ENCODE measurements at places on chromosomes 4 and X.

- no peak for DNase-seq
Observed at GRCh38 chr4:76074468-76074867, at the start of gene ART3. ART3 (plus strand) TSS chr4:76074709; CDS start chr4:76075890, 1,181 bp downstream.

DNA sequence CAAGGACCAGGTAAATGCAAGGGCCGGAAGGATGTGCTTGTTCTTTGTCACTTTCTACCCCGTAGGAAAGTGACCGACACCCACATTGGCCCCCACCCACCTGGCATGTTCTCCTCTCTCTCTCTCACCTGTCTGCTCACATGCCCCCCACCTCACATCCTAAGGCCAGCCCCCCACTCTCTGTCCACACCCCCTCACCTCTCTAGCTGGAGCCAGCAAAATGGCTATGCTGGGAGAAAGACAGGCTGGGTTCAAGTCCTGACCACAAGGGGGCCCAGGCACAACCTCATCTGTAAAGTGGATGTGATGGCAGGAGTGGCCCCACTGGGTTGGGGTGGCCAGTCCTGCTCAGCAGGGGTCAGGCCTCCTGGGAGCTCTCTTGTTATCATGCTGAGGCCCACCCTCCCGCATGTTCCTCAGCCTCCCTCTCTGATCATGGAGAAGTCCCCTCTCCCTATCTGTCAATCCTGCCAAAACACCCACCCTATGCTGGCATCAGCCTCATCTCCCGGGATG lies 1.7 kb upstream of the PPP2R2C start:
- DNase-seq: no peak

DNA sequence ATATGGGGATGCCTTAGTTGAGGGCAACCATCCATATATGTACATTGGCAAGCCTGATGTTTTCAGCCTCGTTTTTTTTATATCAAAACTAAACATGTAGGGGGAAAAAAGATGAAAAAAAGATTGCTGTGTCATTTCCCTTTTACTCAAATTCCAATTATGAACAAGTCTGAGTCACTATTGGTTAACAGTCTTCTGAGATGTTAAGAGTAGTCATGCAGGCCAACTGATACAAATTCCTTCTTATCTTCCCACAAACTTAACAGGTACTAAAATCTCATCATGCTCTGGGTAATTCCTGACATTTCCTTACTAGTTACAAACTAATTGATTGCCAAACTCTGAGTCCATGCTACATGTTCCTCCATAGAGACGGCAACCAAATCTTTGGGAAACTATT lies 222.1 kb downstream of the FRMPD4 start:
- DNase-seq: no peak

GRCh38 chr4:156788782-156789181 lies 182.8 kb downstream of the PDGFC start:
- DNase-seq: no peak

DNA sequence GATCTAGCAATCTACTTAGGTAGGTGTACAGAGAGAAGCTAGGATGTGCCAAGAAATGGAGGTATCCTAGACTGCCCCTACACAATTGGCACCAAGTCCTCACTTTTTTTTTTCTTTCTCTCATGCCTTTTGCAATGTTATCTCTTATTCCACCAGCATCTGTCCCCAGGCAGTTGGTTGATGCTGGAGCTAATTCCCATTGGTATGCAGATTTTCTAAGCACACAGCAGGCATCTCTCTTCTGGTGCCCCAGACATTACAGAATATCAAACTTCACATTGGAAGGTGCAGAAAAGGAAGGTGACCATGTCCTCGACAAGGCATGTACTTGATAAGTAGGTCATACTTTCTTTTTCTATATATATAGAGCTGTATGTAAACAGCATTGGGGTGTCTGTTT lies 21.6 kb downstream of the LUZP4 start:
- no peak for DNase-seq

DNA sequence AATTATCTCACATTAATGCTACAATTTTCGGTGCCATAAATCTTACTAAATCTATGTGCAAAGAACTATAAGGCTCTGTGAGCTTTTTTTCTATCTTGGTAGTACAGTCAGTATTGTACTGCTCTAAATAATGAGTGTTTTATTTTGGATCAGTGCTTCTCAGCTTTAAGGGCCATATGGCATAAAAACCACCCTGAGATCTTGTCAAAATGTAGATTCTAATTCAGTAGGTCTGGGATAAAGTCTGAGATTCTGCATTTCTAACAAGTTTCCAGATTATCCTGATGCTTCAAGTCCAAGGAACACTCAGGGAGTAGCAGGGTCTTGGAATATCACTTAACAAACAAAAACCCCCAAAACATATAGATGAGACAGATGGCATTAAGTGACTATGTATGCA lies 486.5 kb downstream of the GRXCR1 start:
- DNase-seq: no peak

DNA sequence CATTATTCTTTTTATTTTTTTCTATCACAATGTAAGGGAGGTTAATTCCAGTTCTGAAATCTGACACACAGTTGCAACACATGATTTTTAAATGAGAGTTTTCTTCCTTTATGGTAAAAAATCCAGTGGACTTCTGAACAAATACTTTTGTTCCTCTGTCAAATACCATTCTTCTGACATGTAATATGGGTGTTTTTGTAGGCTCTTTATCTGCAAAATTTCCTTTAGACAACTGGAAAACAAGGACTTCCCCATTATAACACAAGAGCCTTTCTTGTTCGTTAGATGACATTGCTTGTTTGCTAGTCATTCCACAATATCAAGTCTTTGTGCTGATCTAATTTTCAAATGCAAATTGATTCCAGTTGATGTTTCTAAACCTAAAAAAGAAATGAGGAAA lies 7.7 kb downstream of the FANCB start:
- DNase-seq: no peak

DNA sequence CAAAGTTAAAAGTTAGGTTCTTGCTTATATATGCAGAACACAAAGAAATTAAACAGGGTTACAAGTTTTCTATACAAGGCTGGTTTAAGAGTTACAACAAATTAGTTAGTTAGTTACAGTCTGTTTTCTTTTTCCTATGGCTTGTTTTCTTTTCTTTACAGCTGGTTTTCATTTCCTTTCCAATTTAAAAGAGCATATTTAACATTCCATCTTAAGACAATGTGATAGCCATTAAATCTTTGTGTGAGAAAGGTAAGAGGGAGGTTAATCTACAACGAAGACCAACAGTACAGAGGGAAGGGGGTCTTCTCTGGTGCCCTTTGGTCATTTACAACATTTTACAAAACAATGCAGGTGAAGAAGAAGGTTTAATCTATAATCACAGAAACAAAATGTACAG lies 290.6 kb downstream of the ZNF674 start:
- no peak for DNase-seq

DNA sequence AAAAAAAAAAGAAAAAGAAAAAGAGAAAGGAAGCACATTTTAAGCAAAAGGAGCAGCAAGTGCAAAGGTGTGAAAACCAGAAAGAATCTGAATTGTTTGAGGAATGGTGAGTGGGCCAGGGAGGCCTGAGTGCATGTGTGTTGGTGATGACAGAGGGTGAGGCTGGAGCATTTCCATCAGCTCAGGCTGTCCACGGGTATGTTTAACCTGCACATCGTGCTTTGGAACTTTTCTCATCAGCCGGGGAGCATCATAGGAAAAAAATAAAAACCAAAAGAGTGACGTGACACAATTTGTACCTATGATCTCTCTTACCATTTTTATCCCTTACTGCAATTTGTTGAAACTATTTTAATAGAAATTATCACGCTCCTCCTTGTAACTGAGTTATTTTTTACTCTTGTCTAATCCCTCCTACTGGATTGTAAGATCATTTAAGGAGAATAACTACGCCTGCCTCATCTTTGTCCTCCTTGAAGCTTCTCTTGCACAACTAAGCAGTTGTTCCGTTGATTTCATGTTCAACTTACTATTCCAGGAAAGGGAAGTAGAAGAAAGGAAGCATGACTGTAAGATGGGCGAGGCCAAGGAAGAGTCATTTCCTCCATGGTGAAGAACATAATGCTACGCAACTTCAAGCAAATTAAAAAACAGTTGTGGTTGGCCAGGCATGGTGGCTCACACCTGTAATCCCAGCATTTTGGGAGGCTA lies 7.0 kb downstream of the PALLD start:
- no peak for DNase-seq

DNA sequence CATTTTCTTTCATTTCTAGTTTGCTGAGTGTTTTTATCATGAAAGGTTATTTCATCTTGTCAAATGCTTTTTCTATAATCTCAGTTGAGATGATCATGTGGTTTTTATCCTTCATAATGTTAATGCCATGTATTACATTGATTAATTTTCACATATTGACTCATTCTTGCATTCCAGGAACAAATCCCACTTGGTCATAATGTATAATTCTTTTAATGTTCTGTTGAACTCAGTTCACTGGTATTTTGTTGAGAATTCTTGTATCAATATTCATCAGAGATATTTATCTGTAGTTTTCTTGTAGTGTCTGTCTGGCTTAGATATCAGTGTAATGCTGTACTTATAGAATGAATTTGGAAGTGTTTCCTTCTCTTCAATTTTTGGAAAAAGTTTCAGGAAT lies 16.7 kb upstream of the LHFPL1 start:
- DNase-seq: no peak

DNA sequence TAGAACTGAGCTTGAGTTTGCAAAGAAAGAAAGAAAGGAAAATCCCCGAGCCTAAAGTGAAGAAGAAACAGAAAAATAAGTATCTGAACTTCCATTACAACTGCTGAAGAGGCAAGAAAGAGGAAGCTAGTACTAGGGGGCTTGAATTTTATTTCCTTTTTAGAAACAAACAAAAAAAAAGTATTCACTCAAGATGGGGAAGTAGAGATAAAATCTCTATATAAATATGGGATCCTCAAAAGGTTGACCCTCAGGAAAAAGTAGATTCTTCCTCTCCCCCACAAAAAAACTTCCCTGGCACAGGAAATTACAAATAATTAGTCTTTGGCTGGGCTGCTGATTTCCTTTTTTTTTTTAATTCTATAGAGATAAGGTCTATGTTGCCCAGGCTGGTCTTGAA lies 16.0 kb downstream of the LRBA start:
- DNase-seq: no peak

- DNase-seq: no peak
Observed at GRCh38 chr4:80045786-80046185, 27.2 kb downstream of the ANTXR2 start.

GRCh38 chr4:155505321-155505720 lies 128.6 kb upstream of the MAP9 start:
- DNase-seq: no peak

GRCh38 chr4:10530137-10530786 lies 73.0 kb upstream of the ZNF518B start:
- DNase-seq: no peak

- no peak for DNase-seq
Observed at GRCh38 chr4:177450426-177451107, 8.3 kb upstream of the AGA start.

DNA sequence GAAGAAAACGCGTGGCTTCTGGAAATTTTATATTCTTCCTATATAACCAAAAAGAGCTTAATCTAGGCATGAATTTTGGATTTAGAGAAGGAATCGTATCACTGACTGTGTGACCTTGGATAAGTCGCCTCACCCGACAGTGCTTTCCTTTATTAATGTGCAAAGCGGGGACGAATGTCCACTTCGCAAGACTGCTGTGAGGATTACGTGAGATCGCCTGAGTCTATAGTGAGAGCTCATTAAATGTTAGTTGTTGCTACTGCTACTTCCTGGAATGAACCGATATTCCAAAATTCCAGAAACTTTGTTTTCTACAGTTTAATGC lies 448 bp upstream of the TBC1D8B start:
- DNase-seq: no peak

GRCh38 chr4:71212216-71212615 lies 126.6 kb upstream of the SLC4A4 start:
- DNase-seq: no peak

DNA sequence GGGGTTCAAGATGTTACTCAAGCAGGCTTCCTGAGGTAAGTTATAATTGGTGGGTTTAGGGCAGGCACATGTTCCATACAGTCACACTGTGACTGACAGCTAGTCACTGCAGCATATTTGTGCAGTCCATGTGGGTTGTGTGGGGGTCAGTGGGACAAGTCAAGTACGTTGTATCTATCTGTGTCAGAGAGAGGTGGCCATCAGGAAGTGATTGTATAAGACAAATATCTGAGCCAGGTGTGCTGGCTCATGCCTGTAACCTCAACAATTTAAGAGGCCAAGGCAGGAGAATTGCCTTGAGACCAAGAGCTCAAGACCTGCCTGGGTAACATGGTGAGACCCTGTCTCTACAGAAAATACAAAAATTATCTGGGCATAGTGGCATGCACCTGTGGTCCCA lies 509.3 kb downstream of the CENPC start:
- no peak for DNase-seq

DNA sequence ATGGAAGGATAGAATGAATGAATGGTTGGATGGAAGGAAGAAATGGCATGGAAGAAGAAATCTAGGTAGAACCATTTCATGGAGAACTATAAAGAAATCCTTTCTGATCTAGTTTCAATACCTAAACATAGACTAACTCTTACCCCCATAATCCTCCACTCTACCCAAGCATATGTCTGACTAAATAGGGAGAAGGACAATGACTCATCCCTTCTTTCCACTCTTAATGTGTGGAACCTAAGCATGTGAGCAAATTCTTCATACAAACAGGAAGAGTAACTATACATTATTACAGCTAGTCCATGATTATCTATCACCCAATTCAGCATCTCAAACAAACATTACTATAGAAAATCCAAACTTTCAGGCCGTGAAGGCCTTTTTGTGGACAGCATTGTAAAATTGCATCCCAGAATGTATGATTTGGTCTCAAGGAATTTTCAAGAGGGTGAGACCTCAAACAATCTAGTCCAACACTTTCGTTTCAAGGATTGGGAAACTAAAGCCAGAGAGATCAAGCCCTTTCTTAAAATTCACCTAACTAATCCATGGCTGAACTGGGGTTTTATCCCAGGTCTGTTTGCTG lies 11.2 kb downstream of the C1QTNF7 start:
- DNase-seq: no peak

DNA sequence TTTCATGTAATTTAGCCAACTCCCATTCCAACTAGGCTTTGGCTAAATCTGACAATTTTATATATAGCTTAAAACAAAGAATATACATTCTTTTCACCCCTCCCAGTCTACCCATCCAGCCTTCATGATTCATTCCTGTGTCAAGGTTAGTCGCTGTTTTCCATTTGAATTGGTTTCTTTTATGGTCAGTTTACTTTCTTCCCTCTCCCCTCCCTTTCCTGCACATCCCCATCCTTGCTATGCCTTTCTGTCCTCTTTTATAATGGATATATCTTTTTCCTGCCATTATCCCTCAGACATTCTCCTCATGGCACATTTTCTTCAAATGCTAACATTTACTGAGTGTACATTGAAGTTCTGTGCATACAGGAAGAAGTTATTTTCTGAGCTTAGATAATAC lies 4.7 kb downstream of the ZXDB start:
- no peak for DNase-seq

DNA sequence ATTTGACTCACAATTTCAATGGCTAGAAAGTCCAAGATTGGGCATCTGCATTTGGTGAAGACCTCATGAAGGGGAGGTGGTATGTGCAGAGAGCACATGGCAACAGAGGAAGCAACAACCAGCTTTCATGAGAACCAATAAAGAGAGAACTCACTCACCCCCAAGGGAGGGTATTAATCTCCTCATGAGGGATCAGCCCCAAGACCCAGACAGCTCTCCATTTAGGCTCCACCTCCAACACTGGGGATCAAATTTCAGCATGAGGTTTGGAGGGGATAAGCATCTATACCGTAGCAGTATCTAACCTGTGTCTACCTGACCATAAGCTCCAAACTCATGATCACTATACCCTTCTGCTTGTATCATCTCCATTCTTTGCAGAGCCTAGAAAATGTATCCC lies 9.3 kb upstream of the TBC1D19 start:
- no peak for DNase-seq

GRCh38 chr4:74412225-74412624 lies 32.7 kb upstream of the AREG start:
- no peak for DNase-seq

- no peak for DNase-seq
Observed at GRCh38 chr4:106628586-106629267, 260.1 kb upstream of the GIMD1 start.
